ENCODE measurements at places on chromosomes 7 and 10.

DNA sequence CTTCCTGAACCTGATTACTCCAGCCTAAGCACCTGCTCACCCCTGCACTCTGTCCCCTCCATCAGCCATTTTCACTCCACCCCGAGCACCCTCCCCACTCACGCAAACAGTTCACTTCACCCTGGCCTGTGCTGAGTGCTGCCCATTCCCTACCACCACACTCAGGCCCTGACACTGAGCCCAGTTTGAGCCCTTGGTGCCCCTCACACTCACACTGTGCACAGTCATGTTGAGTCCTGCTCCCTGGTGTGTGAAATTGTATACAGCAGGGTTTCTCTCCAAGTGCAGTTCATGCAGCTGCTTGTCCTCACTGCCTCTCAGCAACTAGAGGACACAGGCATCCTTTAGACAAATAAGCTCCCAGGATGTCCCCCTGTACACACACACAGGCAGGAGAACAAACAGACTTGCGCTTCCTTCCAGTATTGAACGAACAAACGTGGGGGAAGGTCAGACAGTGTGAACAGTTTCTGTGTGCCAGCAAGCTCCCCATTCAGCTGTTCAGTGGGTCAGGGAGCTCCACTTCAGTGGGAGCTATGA lies 6.8 kb downstream of the MYO1G start:
- no peak for DNase-seq

- no peak for DNase-seq
Observed at GRCh38 chr10:112722758-112723157, 227.3 kb upstream of the TCF7L2 start.

DNA sequence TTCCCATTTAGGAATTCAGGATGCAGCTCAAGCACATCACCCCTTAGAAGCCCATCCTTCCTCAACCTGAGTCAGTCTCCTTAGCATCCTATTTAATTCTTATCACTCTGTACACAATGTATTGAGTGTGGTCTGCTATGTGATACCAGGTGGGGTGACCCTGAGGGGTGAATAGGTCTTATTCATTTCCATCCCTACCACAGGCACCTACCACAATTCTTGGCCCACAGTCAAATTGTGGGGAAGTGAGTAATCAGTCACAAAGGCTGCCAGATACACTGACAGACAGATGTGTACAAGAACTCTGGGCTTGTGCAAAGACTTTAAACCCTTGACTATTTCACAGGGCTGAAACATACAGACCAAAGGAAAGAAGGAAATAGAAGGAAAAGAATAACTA lies 560.5 kb downstream of the PARD3 start:
- DNase-seq, result no peak

DNA sequence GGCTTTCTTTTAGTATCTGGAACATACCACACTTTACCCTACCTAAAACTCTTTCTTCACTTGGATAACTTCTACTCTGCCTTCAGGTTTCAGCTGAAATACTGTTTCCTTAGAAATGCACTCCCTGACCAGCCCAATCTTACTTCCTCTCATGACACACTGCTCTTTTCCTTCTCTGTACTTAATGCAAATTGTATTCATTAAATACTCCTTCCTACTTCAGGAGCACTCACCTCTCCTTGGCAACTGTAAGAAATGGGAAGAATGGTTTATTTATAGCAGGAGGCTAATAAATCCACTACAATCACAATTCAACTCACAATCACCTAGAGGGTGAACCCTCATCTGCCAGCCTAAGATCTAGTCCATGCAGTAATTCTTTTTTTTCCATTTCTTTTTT lies 15.2 kb downstream of the ZCWPW1 start:
- DNase-seq, result no peak

DNA sequence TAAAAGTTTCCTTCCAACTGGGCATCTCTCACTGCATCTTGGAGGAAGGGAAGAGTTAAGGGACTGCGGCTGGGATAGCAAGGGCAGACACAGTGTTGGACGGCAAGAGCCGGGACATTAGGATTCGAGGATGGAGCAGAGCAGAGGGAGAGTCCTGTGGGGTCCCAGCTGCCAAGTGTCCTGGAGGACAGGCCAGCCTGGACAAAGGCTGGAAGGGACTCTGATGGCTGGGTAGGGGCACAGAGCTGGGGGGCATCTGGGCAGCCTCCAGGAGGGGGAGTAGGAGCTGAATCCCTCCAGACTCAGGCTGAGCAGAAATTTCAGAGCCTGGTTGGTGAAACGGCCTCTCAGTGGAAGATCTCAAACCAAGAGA lies 19.2 kb downstream of the SFTPA1 start:
- DNase-seq, result no peak

- no peak for DNase-seq
Observed at GRCh38 chr7:130148561-130148960, 56.6 kb downstream of the TMEM209 start.

DNA sequence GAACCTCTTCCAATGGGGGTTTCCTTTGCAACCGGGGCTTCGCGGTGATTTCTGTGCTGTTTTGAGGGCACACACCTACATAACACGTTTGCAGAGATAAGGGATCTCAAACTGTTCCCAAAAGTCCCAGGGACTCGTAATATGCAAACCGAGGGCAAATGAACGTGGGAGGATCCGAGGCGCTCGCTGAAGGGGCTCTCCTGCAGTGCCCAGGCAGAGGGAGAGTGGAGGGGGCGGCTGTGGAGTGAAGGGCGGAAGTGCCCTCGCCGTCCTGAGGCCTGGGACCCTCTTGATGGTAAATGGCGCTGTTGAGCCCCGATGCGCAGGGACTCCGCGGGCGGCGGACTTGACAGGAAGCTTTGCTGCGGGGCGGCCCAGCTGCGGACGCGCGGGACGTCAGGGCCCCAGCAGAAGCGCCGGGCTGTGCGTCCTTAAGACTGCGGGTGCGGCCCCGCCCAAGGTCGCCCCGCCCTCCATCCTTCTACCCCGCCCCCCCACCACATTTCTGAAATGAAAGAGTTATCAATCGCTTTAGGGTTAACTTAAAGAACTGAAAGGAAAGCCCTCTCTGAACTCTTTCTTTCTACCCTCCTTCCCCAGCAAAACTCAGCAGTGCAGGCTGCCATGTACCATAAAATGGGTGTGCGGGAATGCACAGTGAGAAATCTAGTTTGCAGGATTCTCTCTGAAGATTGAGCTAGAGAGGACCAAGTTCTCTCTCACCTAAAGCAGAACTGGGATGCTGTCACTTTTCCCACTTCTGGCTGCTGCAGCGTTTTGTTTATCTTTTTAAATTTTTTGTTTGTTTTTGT lies 151.8 kb upstream of the YAE1 start:
- DNase-seq, result peak; percentile 12

DNA sequence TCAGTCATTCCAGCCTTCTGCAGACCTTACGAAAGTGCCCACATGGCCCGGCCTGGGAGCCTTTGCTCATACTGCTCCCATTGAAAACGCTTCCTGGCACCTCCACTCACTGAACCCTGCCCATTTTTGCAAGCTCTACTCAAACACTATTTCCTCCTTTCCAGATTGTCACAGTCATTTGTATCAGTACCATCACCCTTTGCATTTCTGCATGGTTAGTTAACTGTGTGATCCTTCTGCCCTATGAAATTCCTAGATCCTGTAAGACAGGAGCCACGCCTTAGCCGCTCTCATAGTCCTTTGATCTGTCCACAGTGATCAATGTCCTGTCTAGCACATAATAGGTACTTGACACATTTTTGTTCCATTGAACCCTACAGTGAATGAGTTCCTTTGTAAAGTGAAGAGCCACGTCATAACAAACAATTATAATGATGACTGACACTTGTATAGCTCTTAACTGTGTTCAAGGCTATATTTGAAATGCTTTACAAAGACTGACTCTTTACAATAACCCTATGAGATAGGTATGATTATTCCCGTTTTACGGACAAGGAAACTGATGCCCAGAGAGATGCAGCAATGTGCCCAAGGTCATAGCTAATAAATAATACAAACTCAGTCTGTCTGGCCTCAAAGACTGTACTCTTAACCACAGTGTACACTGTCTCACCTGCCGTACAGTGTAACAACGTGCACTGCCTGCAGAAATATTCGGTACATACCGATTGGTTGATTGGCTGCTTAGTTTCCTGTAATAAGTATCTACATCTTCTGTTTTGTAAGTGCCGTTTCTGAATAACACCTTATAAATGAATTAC lies 16.6 kb upstream of the ITIH2 start:
- no peak for DNase-seq

DNA sequence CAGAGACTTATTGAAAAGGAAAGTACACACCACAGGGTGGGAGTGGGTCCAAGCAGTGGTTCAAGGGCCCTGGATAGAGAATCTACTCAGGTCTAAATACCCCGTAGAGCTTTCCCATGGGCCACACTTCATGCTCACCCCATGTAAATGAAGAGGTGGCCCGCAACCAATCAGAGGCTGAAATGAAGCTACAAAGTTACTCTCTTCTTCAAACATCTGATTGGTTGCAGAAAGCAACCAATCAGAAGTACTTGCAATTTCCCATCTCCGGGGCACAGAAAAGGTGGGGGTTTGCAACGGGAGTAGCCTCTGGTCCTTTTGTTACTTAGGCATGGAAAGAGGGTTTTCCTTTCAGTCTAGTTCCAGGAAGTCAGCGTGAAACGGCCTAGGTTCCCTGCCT lies 15.2 kb upstream of the GALNTL5 start:
- DNase-seq, result no peak

DNA sequence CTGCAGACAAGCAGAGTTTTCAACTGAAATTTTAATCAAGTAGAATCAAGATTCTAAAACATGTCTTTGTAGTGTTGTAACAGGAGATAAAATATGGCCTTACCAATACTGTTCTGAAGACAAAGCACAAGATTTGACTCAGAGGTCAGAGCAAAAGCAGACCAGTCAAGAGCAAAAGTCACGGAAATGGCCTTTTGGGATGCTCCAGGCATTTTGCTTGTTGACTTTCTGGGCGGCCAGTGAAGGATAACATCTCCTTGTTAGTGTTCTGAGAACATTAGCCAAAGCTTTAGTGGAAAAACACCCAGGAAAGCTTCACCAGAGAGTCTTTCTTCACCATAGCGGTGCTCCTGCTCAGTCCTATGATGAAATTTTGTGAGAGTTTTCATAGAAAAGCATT lies 590.6 kb downstream of the ARL4A start:
- DNase-seq, result no peak

DNA sequence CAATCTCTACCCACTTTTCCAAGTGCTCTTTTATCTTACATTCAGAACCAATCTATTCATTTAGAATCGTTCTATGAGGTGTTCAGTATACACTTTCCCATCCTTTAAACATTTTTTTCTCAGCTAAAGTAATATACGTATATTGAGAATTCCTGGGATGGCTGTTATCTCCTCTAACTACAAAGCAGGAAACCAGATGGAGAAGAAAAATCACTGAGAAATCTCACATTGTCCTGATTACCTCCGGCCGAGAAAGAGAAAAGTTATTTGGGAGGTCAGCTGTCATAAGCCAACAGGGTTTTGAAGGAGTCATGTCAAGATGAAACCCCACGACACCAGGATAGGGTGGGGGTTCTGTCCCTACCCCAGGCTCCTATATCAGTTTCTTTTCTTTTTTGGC lies 99.2 kb upstream of the KDM7A start:
- DNase-seq, result no peak

All from brain pericyte (primary cell).